ENCODE measurements at places on chromosomes 16 and 17.

- no peak for DNase-seq
- H3K4me1 ChIP-seq = peaks cover 54% of the 10 kb centered on the region
- H3K27me3 ChIP-seq = no peaks in the 10 kb centered on the region
- peaks cover 5% of the 10 kb centered on the region for H3K36me3 ChIP-seq
- H3K4me3 ChIP-seq = peak within 1 kb of the TSS; percentile 84
- H3K27ac ChIP-seq = peak within 1 kb of the TSS; percentile 100
These were observed at the start of gene FAAP100 for GRCh38 chr17:81552244-81553017. Gene FAAP100, minus strand, starts transcription at chr17:81552353. Its CDS starts 23 bp downstream, at chr17:81552330.

DNA sequence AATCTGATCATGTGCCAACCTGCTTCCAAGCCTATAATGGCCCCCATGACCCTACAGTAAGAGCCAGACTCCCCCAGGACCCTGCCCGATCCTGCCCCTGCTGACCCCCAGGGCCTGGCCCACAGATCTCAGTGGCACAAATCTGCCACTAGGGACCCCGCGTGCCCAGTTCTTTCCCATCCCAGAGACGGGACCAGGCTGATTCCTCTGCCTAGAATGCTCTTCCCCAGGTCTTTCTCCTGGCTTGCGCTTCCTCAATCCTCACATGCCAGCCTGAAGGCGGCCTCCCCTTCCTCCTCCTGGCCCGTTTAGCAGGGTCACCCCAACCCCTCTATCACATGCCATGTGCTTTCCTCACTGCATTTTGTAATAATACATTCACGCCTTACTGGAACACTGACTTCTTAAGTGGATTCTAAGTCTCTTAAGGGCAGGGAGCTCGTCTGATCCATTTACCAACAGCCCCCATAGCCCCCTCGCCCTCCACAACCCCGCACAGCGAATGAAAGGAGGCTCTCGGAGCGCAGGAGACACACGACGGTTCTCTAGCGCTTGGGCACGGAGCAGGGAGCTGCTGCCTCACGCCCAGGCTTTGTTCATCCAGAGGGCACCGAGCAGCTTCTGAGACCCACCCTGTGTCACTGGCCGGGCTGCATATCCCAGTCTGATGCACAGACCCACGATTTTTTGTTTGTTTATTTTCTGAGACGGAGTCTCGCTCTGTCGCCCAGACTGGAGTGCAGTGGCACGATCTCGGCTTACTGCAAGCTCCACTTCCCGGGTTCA lies 1.2 kb downstream of the TRIM65 start:
- H3K27ac ChIP-seq = peak overlapping the region; percentile 88
- no peak for DNase-seq
- no peaks in the 10 kb centered on the region for H3K36me3 ChIP-seq
- H3K27me3 ChIP-seq = no peaks in the 10 kb centered on the region
- H3K4me3 ChIP-seq = peak overlapping the region; percentile 72
- peaks cover 19% of the 10 kb centered on the region for H3K4me1 ChIP-seq

DNA sequence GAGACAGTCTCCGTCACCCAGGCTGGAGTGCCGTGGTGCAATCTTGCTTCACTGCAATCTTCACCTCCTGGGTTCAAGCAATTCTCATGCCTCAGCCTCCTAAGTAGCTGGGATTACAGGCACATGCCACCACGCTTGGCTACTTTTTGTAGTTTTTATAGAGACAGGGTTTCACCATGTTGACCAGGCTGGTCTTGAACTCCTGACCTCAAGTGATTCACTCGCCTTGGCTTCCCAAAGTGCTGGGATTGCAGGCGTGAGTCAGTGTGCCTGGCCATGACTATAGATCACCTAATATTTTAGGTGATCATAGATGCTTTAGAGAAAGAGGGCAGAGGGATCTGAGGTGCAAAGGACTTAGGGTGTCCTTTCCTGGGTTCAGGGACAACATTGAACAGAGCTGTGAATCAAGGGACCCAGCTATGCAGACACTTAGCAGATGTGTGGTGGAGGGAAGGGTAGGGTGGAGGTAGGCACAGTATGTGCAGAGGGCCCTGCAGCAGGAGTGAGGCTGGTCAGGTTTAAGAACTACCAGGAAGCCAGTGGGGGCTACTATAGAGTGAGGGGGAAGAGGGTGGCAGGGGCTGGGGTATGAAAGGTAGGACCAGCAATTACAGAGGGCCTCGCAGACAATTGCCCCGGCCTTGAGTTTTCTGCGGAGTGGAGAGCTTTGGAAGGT lies 116.5 kb downstream of the CMIP start:
- no peak overlapping the region for H3K27ac ChIP-seq
- H3K36me3 ChIP-seq = no peaks in the 10 kb centered on the region
- no peak for DNase-seq
- H3K4me1 ChIP-seq = peaks cover 29% of the 10 kb centered on the region

- no peak for DNase-seq
- H3K4me1 ChIP-seq = peaks cover 15% of the 10 kb centered on the region
- H3K36me3 ChIP-seq = peaks cover 3% of the 10 kb centered on the region
These were observed 1.1 kb upstream of the TFAP4 start for GRCh38 chr16:4273858-4274311.

DNA sequence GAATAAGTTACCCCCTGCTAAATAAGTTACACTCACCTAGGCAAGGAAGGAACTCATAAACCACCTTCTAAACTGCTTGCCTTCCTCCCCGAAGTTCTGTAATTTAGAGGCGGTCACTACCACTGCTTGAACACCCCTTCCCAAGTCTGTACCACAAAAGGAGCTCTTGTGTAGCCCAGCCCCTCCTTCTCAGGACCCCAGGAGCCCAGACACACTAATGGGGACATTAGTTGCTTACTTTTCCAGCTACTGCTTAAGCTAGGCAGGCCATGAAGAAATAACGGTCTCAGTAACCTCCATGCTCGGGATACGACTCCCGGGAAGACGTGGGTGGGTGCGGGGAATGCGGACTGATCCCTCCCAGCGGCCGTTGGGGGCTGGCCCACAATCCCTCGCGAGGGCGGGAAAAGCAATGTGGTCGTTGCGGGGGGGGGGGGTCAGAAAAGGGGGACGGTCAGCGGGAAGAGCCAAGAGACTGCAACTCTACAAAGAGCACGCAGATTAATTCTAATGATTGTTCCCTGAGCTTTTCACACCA lies at the start of gene TEX14:
Gene TEX14 (minus strand): TSS at position 345 of the 538 bp plus-strand sequence. CDS start 40,044 bp downstream, outside the sequence.
- peaks cover 6% of the 10 kb centered on the region for H3K36me3 ChIP-seq
- no peak for DNase-seq
- peaks cover 3% of the 10 kb centered on the region for H3K4me1 ChIP-seq
- H3K27me3 ChIP-seq = no peaks in the 10 kb centered on the region
- peak within 1 kb of the TSS; percentile 91 for H3K27ac ChIP-seq

DNA sequence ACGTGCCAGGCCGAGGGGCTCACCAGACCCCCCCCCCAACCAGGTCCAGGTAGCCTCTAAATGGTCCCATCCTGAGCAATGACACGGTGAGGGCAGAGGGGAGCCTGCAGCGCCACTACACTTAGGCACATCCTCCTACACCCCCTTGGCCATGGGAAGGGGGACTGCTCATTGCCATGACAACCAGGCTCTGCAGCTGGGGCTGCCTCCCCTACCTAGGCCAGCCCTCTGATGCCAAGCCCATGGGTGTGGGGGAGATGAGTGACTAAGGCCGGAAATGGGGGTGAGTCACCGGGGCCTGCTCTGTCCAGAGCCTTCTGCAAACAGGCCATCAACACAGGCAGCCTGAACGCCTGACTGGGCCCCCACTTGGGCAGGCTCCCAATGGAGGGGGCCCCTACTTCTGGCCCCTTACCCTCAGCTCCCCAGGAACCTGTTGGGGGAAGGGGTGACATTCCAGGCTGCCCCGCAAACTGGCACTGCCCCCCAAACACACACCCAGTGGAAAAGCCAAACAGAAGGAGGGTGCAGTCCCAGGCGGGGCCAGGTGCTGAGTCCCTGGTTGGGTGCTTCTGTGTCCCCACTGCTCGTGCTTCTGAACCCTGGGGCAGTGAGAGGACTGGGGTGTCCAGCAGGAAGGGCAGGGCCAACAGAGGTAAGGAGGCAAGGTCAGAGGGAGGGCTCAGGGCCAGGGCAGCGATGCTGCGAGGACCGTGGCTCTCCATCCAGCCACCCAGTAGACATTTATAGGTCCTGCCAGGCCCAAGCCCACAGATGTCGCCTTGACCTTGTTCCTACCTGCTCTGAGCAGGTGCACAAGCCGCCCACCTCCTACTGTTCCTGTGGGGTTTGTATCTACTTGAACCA lies 8.2 kb downstream of the PLCD3 start:
- peak overlapping the region; percentile 69 for H3K27ac ChIP-seq
- no peak for DNase-seq
- no peaks in the 10 kb centered on the region for H3K36me3 ChIP-seq
- no peaks in the 10 kb centered on the region for H3K27me3 ChIP-seq

DNA sequence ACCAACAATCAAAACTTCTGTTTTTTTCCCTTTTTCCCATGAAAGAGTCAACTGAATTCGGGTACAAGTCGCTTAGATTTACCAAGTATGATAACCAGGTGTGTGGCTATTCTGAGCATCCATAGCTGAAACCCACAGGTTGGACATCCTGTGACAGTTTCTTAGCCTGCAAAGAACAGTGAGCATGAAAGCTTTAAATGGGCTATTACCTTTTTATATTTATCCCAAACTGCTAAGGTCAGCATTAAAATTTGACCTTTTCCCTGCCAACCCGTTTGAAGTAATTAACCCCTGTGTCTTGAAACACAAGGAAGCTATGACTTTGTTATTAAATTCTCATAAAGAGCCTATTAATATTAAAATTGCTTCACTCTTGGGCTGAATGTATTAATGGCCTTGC lies 1065.0 kb upstream of the RBFOX1 start:
- no peak overlapping the region for H3K4me3 ChIP-seq
- DNase-seq = no peak
- H3K27me3 ChIP-seq = no peaks in the 10 kb centered on the region
- no peaks in the 10 kb centered on the region for H3K36me3 ChIP-seq
- H3K27ac ChIP-seq = no peak overlapping the region

- H3K27me3 ChIP-seq = no peaks in the 10 kb centered on the region
- no peaks in the 10 kb centered on the region for H3K36me3 ChIP-seq
- DNase-seq = no peak
- no peak overlapping the region for H3K27ac ChIP-seq
These were observed 14.9 kb downstream of the DUS2 start for GRCh38 chr16:68037841-68038597.

Data from Panc1 (cell line).